ENCODE measurements at places on chromosomes 5 and 9. TPM values are rescaled to one million over a fixed set of nuclear protein-coding genes. Genes with fewer than 3 reads are reported as not detected.

Gene NEUROG1
- not detected for total RNA-seq

Gene SPAAR
- 5.8 TPM for total RNA-seq

Gene CDH6
- 0.19 TPM for total RNA-seq

Gene PMPCA
- 37.3 TPM for total RNA-seq

Gene DAB2
- 43.9 TPM for total RNA-seq

Gene INSL4
- not detected for total RNA-seq

Gene CCDC192
- not detected for total RNA-seq

Gene PKD2L2
- total RNA-seq = not detected

Gene HARS2
- 24.1 TPM for total RNA-seq
